Right ventricle myocardium superior (tissue), 1 donor: ENCODE measurements at places on chromosomes 1 and 21.

DNA sequence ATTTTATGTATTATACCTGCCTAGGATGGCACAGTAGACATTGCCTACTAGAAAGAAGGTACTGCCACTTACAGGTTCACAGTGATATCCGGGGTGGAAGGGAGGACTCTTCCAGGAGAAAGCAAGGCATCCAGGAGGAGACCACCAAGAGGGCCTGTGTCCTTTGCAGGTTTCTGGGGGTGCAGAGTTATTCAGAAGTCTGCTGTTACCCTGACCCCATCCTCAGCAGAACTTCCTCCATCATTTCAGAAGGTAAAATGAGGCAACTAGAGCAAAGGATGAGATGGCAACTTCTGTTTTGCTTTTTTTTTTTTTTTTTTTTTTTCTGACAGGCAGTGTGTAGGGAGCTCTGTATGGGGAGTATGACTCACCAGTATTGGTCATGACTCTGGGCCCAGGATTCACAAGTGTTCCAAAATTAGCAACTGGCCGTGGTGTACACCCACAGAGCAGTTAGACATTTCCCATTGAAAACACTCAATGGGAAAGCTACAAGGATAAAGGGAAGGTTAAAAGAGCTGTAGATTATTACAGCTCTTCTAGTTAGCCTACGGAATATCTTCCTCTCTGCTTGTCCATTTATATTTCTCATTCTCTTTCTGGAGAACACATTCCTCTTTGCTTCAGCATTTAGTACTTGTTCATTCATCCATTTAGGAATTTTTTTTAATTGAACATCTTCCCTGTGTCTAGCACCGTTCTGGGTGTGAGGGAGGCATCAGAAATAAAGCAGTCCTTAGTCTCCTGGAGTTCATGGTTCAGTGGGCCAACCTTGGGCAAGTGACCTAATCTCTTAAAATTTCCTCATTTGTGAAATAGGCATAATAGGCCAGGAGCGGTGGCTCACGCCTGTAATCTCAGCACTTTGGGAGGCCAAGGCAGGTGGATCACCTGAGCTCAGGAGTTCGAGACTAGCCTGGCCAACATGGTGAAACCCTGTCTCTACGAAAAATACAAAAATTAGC lies 50.5 kb upstream of the PPP2R5A start:
- DNase-seq: no peak

- DNase-seq: no peak
Measured at GRCh38 chr1:39672551-39672947, 642 bp upstream of the NT5C1A start.

DNA sequence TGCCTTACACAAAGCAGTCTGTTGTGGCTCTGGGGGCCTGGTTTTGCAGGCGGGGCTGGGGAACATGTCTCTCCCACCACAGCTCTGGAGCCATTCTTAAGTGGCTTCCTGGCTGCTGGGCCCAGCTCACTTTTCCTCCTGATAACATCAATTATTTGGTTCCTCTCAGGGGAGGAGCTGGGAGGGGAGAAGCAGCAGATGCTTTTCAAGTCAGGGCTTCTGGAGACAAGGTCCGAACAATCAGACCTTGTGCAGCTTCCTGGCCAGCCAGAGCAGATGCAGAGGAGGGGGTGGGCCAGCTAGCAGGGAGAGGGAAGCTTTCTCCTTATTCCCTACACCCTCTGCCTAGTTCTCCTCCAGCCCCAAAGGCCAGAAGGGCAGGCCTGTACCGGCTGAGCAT lies 3.7 kb upstream of the PAQR6 start:
- DNase-seq: no peak

DNA sequence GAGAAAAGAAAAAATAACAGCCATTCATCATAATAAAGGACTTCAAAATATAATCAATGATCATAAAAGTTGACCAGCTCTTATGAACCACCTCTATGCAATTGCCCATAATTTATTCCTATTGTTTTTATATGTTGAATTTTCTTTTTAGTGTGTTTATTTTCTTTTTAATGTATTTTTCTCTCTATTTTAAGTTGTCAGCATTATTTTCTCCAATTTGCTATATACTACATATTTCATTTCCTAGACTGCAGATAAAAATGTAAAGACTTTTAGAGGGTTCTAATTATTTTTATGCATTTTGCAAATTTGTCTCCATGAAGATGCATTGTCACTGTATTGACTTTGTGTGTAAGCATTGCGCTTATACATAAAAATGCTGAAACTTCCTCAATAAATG lies 58.4 kb downstream of the MROH9 start:
- DNase-seq: no peak

- DNase-seq: no peak
Measured at GRCh38 chr1:239555350-239555749, 169.0 kb downstream of the CHRM3 start.
